ENCODE measurements at places on chromosomes 1 and 21. TPM values are rescaled to one million over a fixed set of nuclear protein-coding genes. Genes with fewer than 3 reads are reported as not detected.
A peak's percentile ranks its signal among the peaks of the same experiment; 100 is the strongest.

GRCh38 chr1:153291514-153291913 lies 21.2 kb downstream of the PGLYRP3 start:
- DNase-seq, result no peak

DNA sequence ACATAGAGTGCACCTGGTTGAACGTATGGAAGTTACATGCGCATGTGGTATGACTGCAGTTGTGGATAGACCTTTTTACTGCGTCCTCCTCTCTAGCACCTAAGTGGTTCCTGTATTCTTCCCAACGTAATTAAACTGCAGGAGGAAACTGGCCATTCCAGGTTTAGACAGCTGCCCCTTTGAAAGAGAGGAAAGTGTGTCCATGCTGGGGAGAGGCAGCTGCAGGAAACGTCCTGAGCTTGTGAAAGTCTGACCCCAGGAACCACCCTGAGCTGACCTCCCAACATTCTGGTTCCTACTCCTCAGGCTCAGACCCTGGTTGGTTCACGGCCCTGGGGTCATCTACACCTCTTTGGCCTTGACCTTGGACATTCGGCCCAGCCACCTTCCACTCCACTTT lies 309.3 kb downstream of the DISC1 start:
- no peak for DNase-seq

The DDR2 gene
- total RNA-seq, result 100.0 TPM

GRCh38 chr1:242030071-242030470 lies 31.2 kb upstream of the MAP1LC3C start:
- no peak for DNase-seq

- DNase-seq, result no peak
Observed at GRCh38 chr21:41706263-41706639, 60.6 kb downstream of the RIPK4 start.

GRCh38 chr21:37139902-37140301 lies 66.8 kb downstream of the TTC3 start:
- DNase-seq, result no peak

DNA sequence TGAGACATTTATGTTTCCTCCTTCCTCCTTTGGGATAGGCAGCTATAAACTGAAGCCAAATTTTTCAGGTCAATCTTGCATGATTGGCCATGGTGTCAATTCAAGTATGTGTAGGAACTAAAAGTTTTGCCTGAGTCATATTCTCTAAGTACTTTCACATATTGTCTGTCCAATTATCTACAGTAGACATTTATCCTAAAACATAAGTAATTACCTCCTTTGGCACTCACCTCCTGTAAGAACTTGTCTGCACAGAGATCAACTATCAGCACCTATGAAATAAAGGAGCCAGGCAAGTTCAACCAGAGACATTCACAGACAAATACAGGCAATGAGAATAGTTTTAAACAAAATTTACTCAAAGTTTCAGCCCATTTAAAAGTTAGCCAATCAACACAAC lies 14.2 kb upstream of the BCAS2 start:
- no peak for DNase-seq

The LDLRAD1 gene
- 0.27 TPM for total RNA-seq

- peak; percentile 37 for DNase-seq
Observed at GRCh38 chr1:59007820-59008598, 224.2 kb upstream of the JUN start.

- DNase-seq, result no peak
Observed at GRCh38 chr1:148166558-148167492, 14.7 kb upstream of the NBPF11 start.

DNA sequence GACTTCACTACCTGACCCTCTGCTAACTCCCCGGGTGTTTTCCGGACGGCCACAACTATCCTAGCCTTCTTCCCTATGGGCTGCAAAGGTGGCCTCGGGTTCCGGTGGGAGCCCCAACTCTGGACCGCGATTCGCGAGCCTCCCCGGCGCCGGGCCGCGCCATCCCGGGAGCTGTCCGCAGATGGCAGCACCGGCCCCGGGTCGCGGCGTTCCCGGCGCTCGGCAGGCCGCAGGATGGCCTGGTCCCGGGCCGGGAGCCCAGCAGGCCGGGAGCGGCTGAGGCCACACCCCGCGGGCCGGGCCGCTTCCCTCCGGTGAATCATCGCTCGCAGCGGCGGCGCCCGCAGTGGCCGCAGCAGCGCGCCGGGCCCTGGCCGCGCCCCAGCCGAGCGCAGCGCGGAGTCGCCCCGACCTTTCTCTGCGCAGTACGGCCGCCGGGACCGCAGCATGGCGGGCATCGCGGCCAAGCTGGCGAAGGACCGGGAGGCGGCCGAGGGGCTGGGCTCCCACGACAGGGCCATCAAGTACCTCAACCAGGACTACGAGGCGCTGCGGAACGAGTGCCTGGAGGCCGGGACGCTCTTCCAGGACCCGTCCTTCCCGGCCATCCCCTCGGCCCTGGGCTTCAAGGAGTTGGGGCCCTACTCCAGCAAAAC lies at the start of gene CAPN2:
CAPN2 (plus strand) TSS at position 346 of the 656 bp plus-strand sequence; CDS start at position 448, 102 bp downstream.
- DNase-seq, result peak; percentile 85

The ZNF648 gene
- 0.27 TPM for total RNA-seq

DNA sequence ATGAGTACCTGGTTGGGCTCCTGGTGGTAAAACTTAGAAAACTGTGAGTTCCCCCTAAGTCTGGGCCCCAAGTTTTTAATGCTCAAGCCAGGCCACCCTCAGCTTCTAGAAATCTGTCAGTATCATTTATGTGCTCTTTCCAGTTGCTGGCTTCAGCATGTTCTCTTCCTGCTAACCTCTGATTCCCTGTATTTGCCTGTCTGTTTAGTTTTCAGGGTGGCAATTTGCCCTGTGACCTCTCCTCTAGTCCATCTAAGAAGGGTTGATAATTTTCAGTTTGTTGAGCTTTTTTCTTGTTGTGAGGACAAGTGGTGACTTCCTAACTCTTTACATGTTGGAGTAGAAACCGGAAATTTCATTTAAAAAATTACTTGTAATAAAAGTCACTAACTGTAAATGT lies 16.0 kb upstream of the S100A10 start:
- no peak for DNase-seq

The BGLAP gene
- 0.90 TPM for total RNA-seq

The TFF3 gene
- total RNA-seq, result 49.7 TPM

The FCMR gene
- 0.59 TPM for total RNA-seq

Data from uterus (tissue), 4 donors.